ENCODE measurements at places on chromosomes 12 and 14.

DNA sequence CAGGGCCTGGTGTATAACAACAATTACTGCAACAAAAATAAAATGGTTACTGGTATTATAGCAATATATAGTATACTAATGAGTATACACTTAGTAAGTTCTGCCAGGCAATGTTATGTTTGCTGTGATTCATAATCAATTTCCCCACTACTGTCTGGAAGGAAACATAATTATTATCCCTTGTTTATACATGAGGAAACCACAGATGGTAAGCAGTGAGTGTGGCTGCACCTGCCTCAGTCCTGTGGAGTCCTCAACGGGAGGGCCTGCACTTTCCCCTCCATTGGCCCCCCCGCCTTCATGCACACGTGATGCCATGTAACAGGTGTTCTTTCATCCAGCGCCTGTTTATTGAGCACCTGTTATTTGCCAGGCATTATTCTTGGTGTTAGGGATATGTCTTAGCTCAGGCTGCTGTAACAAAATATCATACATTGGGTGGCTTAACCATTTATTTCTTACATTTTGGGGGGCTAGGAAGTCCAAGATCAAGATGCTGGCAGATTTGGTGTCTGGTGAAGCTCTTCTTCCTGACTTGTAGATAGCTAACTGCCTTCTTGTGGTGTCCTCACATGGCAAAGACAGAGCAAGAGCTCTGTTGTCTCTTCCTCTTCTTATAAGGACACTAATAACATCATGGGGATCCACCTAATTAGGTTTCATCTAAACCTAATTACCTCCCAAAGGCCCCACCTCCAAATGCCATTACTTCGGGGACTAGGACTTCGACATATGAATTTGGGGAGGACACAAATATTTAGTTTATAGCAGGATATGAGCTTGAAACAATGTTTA, 59.5 kb upstream of the CHGA start:
- no peak for DNase-seq

- no peak for DNase-seq
Observed at GRCh38 chr14:54702492-54702891, 135.6 kb downstream of the SAMD4A start.

- DNase-seq, result peak; percentile 78
Observed at GRCh38 chr14:96146131-96146771, 58.4 kb upstream of the BDKRB2 start.

DNA sequence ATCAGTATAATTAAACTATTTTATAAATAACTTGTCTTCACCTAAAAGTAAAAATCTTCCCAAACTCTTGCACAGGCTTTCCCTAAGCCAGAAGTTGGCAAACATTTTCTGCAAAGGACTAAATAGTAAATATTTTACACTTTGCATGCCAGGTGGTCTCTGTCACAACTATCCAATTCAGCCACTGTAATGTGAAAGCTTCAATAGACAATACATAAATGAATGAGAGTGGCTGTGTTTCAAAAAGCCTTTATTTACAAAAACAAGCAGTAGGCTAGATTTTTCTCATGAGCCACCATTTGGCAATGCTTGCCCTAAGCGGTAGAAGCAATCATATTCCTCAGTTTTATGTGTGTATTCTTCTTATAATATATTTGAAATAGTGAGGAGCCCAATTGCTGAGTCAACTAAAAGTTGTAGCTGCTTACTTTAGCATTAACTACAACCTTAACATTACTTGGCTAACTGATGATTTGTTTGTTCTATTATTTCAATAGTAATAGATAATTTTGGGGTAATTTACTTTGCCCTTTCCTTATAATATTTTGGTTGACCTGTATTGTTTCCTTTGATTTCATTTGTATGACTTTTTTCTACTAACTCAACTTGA, 236.0 kb upstream of the SYT1 start:
- DNase-seq, result no peak

DNA sequence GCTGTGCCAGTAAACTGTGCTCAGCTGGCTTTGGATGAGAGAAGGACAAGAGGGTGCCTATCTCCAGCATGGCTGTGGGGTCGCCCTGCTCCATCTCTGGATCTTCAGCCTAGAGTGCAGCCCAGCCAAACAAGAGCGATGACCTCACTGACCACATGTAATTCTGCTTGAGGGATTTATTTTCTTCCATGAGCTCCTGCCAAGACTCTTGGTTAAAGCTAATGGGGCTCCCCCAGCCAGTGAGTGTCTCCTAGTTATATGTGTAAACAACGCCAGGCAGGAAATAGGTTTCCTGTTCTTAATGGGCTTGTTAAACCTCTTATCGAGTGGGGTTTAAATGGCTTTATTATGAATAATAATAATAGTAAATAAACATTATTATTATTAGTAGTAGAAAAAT, 397.2 kb downstream of the NRXN3 start:
- no peak for DNase-seq

GRCh38 chr12:47088021-47088944, 8.5 kb upstream of the AMIGO2 start:
- DNase-seq, result peak; percentile 72

GRCh38 chr12:116381240-116381743, 103.8 kb upstream of the MED13L start:
- no peak for DNase-seq

DNA sequence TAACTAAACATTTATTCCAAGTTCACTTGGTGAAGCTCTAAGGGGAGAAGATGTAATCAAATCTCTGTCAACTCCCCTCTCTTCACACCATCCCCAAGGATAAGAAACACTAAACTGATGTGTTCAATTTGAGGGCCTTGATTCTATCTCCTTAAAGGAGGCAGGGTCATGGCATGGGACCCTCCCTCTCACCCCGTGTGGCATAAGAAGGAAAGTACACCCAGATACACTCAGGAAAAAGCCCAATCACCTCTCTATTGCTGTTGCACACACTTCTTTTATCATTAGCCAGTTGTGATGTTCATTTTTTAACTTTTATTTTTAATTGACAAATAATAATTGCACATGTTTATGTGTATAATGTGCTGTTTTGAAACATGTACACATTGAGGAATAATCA, 35.1 kb downstream of the WASHC3 start:
- no peak for DNase-seq
